ENCODE measurements at places on chromosomes 12 and 14.

GRCh38 chr14:27427796-27428195 is 830.0 kb upstream of the NOVA1 start:
- DNase-seq = no peak

DNA sequence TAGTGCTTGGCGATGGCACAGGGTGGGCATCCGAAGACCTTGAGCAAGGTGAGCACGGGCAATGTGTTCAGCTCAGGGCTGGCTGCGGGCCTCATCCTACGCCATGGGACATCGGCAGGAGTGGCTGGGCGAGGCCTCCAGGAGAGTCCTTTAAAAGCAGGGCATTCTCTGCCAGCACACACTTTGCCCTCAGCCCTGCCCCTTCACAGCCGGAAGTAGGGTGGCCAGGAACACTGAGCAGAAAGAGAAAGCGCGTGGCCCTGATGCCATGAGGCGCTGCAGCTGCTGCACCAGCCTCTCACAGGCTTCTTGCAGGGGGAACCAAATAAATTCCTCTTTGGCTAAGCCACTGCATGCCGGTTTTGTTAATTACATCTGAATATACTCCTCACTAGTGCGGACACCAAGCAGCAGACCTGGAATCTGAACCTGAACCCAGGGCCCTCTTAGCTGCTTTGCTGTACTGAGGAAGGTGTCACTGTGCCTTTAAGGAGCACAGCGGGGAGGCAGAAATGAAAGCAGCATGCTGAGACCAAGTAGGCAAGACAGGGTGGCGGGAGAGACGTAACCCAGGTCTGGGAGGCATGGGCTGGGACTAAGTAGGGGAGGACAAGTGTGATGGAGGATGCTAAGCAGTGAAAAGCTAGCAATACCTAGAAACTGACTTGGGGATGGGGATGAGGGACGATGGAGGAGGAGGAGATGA is 155.2 kb downstream of the TTC7B start:
- DNase-seq = no peak

DNA sequence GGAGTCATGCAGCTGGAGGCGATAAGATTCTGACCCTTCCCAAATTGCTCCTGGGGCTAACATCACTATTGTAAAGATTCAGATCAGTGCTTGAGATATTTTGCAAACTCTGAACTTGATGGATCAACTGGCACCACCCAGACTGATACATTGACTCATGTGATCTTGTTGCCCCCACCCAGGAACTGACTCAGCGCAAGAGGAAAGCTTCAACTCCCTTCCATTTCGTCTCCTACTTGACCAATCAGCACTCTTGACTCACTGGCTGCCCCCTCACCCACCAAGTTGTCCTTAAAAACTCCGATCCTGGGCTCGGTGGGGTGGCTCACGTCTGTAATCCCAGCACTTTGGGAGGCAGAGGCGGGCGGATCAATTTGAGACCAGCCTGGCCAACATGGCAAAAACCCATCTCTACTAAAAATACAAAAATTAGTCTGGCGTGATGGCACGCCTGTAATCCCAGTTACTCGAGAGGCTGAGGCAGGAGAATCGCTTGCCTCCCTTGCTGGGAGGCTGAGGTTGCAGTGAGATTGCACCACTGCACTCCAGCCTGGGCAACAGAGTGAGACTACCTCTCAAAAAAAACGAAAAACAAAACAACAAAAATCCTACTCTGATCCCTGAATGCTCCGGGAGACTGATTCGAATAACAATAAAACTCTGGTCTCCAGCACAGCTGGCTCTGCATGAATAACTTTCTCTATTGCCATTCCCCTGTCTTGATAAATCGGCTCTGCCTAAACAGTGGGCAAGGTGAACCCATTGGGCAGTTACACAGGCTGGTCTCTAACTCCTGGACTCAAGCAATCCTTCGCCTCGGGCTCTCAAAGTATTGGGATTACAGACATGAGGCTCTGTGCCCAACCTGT is 9.8 kb upstream of the ARF6 start:
- no peak for DNase-seq

DNA sequence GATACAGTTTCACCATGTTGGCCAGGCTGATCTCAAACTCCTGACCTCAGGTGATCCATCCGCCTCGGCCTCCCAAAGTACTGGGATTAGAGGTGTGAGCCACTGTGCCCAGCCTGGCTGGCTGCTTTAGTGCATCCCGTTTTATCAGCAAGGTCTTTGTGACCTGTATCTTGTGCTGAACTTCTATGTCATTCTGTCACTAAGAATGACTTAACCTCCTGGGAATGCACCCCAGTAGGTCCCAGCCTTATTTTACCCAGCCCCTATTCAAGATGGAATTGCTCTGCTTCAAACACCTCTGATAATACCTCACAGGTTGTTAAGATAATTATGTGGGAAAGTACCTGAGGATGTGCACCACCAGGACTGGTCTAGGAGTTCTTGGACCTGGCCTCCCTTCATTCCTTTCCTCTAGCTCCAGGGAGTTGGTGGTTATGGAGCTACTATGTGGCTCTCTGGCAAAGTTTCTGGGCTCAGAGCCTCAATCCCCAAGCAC is 26.1 kb upstream of the JPH4 start:
- DNase-seq = no peak

DNA sequence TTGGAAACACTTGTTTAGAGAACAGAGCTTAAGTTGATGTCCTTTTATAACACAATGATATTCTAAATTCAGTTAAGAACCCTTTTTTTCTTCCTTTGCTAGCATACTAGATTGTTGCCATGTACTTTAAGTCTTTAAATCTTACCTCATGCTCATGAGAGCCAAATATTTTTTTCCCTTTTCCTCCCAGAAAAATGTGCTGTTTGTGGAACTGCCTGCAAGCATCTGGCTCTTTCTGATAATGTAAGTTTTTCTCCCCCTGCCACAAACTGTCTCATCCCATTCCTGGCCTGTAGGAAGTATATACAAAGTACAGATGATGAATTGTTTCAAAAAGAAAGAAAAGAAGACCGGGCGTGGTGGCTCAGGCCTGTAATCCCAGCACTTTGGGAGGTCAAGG is 5.3 kb downstream of the RNF212B start:
- DNase-seq = no peak

DNA sequence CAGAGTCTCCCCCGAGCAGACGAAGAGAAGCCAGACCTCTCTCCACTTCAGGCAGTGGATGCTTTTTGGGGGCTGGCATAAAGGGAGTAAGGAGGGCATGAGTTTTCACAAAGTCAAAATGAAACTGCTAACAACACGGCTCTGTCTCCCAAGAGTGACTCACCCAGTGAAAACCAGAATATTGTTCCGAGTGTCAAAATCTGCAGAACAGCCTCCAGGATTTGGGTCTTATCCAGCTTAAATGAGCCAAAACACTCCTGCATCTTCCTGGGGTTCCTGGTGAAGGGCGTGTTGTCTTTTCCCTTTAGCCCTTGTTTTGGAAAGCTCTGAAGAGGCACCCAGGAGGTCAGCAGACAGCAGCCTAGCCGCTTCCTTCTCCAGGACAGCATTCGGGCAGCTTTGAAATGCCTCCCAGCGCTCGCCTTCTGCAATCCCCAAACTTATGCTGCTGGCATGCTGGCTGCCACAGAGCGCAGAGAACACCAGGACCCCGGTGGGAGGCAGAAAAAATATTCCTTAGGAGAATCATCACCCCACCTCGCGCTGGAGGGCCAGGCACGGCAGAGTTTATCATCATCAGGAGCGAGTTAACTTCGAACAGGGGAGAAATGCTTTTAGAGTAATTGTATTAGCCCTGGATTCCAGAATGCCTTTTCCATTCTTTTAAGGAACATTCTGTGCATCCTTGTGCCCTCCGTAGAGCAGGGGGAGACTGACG is 117.7 kb upstream of the NCOR2 start:
- no peak for DNase-seq

GRCh38 chr14:54776361-54777001 is 126.1 kb downstream of the GCH1 start:
- peak; percentile 58 for DNase-seq

- DNase-seq = no peak
Measured at GRCh38 chr14:73829526-73830431, 21.9 kb upstream of the PTGR2 start.

DNA sequence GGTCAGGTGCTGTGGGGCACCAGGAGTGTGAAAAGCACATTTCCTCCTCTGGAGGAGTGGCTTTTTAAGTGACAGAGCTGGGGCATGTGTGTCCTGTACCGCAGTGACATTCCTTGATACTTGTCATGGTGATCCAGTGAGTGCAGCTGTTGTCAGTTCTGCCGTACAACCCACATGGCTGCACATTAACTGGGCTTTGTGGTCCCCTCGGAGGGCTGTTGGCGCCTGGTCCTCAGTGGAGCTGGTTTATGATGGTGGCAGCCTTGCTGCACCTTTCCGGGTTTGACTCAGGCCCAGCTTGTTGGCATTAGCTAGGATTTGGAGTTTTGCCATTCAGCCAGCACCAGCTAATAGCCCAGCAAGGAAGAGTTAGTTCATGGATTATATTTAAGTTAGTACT is 77.0 kb downstream of the SLC25A47 start:
- DNase-seq = no peak

GRCh38 chr14:59321626-59321949 is 133.1 kb downstream of the DAAM1 start:
- no peak for DNase-seq

DNA sequence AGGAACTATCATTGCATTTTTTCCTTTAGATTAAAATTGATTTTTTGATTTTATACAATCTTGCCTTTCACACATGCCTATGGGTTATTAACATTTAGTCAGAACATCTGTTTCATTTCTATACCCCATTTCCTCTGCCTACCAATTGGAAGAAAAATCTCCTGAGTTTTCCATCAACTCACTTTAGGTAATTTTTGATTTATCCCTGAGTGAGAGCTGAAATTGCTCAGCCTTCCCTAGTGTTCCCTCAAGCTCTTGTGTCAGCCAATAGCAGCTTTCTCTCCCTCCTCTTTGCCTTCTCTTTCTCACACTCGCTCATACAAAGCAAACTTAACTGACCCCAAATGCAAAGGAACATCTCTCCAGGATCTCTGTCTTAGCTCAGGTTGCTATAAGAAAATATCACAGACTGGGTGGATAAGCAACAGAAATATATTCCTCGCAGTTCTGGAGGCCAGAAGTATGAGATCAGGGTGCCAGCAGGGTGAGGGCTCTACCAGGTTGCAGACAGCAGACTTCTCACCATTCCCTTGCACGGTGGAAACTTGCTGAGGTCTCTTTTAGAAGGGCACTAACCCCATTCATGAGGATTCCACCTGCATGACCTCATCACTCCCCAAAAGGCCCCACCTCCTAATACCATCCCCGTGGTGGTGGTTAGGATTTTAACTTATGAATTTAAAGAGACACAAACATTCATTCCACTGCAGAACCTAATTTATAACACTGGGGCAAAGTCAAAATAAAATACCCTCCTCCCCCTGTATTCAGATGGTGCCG is 224.2 kb upstream of the SFSWAP start:
- no peak for DNase-seq

DNA sequence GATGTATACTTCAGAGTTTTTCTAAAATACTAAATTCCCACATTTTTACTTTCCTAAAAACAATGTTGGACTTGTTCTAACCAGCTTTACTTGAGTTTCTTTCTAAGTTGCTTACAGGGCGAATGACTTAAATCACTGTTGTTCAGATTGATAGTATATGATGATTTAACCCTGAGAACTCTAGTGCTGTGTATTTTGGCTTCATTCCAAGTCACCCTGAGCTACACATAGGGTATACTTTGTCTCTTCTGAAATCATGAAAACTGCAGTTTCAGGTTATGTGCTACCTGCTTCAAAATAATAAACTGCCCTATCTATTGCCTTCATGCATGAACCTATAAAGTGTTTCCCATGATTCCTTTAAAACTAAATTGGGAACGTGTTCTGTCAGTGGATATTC is 162.5 kb upstream of the PDE3A start:
- no peak for DNase-seq

All from CD8-positive, alpha-beta T cell (primary cell).